NCI-H187 treated with DMSO at 0.1 percent for 48 hours (cell line): ENCODE measurements at places on chromosomes 11 and 22.

GRCh38 chr11:125515102-125515439, 19.0 kb upstream of the FEZ1 start:
- DNase-seq, result no peak

GRCh38 chr22:50577987-50578775, at the start of gene CPT1B:
Gene CPT1B, minus strand, starts transcription at chr22:50578427. Its CDS starts 512 bp downstream, at chr22:50577915.
- DNase-seq, result no peak

GRCh38 chr22:29224121-29224858, 18.6 kb downstream of the EMID1 start:
- DNase-seq, result no peak

- DNase-seq, result no peak
These were observed 42.3 kb downstream of the PLAAT5 start for GRCh38 chr11:63448646-63449045.

DNA sequence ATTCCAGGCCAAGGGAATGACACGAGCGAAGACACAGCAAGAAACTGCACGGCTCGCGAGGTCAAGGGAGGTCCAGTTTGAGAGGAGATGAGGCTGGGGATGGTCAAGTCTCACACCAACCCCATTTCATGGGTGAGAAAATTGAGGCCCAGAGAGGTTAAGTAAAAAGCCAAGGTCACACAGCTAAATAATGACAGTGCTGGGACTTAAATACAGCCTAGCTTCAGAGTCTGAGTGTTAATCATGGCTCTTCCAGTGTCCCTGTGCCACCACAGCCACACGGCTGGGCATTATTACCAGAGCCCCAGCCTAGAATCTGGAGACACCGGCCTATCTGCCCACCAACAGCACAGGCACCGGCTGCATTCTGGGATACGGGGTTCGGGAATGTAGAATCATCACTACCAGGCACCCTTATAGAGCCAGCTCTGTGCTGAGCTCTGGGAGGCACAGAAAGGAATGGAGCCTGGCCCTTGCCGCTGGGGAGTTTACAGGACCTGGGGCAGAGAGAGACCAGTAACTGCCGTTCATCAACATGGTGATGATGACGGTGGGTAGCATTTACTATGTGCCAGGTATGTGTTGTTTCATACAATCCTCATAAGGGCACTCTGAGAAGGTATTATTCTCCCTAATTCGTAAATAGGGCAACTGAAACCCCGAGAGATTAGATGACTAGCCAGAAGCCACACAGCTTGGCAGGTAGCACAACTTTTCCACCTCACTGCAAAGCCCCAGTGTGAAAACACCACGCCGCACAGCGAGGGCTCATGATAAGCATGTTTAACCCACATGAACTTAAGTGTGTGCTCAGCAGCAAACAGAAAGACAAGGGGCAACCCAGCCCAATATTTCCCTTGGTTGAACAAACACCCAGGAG, 51.8 kb downstream of the CD6 start:
- no peak for DNase-seq

DNA sequence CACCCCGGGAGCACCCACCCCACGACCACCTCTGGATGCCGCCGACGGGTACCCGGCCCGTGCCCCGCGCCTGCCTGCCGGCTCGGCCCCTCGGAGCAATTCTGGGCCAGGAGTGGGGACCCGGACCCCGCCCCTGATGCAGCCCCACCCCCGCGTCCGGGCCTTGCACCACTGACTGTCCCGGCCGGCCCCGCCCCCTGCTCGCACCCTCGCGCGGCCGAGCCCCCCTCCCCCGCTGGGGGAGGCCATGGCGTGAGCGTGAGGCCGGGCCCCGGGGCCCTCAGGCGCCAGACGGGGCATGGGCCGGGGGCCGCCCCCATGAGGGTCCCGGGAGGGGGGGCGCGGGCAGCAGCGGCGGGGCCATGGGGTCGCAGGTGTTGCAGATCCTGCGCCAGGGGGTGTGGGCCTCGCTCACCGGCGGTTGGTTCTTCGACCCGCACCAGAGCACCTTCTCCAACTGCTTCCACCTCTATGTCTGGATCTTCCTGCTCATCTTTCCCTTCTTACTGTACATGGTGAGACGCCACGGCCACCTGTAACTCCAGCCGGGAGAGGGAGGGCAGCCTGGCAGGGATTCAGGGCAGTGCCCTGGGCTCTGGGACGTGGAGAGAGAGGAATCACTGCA, 486 bp downstream of the PCNX3 start:
- DNase-seq, result no peak

GRCh38 chr22:46577368-46578249, 40.2 kb upstream of the CELSR1 start:
- DNase-seq, result no peak

DNA sequence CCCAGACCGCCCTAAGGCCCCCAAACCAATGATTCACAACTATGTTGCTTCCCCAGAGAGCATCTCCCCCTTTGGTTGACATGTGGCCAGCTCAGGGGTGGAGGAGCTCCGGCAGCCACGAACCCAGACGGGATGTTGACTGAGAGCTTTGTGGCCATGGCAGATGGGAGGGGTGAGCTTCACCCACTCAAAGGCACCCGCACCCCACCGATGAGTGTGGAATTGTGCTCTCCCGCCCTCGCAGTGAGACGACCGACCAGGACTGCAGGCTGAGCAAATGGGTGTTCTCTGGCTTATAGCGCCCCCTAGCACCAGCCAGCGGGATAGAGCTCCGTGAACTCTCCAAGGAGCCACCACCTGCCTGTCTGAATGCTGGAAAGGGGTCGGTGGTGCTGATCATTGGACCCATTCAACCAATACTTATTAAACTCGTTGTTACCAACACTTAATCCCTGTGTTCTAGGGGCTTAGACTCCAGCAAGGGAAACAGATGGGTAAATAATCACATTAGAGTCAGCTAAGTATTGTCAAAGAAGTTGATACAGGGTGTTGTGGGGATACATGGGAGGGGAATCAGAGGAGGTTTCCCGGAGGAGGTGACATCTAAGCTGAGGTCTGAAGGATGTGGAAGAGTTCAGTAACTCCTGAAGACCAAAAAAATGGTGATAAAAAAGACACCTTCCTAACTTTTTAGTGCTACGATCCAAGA, 4.5 kb upstream of the TIMP3 start:
- no peak for DNase-seq

DNA sequence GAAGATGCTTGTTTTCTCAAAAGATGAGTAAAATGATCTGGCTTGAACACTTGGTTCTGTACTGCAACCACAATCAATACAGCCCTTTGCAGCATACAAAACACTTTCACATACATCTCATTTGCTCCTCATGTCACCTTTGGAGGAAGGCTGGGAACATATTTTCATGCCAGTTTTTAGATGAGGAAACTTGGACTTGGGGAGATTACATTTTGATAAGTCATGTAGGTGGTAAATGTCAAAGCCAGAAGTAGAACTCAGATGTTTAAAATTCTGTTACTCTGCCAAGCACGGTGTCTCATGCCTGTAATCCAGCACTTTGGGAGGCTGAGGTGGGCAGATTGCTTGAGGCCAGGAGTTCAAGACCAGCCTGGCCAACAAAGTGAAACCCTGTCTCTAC, 121.8 kb downstream of the MICAL2 start:
- DNase-seq, result no peak

DNA sequence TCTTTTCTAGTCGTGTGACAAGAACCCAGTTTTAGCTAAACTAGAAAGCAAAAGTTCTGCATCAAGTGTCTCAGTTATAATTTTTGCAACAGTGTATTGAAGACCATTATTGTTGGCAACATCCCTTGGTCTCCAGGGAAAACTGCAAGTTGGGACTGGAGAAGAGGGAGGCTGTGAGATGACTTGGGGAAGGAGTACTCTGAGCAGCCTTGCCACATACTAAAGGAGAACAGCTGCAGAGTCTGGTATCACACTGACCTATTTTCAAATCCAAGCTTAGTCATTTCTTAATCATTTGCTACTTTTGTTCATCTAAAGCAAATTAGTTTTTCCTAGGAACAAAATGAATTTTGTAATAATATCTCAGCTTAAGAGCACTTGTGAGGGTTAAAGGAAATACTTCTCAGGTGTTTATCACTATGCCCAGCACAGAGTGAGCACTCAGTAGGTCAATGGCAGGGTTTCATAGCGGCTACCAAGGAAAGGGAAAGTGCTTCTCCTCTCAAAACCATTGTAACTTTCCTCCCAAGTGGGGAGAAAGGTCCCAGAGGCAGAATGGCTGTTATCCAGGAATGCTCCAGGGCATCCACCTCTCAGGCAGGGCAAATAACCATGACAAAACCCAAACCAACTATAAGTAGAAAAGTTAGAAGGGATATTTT, 247.1 kb downstream of the C11orf87 start:
- no peak for DNase-seq

- DNase-seq, result no peak
These were observed 4.1 kb downstream of the BEST1 start for GRCh38 chr11:61954106-61954850.
